ENCODE measurements at places on chromosomes 12 and 14.

DNA sequence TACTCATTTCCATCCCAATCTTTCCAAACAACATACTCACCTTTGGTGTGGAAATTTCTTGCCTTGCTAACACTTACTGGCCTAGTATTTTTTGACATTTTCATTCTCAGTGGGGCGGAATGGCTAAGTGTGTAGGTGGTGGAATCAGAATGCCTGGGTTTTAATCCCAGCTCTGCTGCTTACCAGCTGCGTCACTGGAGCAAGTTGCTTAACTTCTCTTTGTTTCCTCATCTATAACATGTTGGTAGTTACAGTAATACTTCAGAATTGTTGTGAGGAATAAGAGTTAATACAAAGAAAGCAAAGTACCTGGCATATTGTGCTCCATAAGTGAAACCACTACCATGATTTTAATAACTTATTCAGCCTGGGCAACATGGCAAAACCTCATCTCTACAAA, 3.0 kb upstream of the FAM177A1 start:
- no peak for DNase-seq

DNA sequence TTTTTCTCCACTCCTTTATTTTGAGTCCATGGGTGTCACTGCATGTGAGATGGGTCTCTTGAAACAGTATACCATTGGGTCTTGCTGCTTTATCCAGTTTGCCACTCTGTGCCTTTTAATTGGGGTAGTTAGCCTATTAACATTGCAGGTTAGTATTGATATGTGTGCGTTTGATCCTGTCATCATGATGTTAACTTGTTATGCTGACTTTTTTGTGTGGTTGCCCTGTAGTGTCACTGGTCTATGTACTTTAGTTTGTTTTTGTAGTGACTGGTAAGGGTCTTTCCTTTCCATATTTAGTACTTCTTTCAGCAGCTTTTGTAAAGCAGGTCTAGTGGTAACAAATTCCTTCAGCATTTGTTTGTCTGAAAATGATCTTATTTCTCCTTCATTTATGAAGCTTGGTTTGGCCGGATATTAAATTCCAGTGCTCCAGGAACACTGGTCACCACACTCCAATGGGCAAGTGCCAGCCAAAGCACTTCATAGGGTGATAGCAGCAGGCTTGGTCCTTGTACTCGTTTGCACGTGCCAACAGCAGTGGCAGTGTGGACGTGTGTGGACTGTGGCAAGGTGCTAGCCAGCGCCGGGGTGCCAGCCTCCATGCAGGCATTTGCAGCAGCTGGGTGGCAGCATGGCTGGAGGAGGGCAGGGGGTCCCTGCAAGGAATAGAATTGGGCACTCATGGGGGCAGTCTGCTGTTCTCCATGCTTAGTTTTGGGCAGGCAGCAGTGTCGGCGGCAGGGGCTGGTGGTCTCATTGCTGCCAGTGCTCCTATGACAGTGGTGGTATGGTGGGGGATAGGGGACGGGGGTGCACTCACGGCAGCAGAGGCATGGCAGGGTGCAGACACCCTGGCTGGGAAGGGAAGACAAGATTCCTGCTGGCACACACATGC, 53.5 kb downstream of the FRS2 start:
- DNase-seq: no peak

DNA sequence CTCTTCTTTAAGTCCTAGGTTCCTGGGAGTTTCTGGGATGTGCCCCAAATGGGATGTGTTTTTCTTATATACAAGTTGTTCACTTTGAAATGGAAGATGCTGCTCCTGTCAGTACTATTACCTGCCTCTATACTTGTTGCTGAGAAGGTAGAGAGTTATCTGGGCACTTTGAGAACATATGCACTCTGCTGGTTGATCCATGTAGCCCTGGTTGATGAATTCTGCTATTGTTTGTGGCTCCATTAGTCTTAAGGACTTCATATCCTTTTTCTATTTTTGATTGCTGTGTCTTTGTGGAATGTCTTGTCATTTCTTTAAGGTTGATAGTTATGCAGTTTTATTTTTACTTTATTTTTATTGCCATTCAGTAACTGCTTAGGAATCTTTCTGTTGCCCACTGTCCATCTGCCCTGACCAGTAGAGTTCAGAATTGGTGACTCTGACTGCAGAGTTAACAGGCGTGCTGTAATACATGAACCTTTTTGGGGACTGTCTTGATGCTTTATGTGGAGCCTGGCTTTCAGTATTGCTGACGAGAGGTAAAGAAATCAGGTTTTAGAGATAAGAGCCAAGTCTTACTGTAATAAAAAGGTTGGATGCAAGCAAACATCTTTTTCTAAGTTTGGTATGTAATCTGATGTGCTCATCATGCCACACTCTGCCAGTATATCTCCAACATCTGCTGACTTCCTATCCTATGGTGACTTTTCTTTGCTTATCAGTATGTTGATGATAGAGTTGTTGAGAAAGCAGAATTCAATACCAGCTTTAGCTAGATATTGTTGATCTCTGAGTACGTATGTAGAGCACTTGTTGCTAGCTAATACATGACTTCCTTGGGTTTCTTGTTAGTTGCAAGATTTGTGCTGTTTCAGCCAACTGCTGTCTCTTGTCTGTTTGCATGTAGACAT, 1.6 kb downstream of the GMPR2 start:
- no peak for DNase-seq

- DNase-seq: no peak
These were observed 15.1 kb downstream of the AVIL start for GRCh38 chr12:57803319-57803893.

DNA sequence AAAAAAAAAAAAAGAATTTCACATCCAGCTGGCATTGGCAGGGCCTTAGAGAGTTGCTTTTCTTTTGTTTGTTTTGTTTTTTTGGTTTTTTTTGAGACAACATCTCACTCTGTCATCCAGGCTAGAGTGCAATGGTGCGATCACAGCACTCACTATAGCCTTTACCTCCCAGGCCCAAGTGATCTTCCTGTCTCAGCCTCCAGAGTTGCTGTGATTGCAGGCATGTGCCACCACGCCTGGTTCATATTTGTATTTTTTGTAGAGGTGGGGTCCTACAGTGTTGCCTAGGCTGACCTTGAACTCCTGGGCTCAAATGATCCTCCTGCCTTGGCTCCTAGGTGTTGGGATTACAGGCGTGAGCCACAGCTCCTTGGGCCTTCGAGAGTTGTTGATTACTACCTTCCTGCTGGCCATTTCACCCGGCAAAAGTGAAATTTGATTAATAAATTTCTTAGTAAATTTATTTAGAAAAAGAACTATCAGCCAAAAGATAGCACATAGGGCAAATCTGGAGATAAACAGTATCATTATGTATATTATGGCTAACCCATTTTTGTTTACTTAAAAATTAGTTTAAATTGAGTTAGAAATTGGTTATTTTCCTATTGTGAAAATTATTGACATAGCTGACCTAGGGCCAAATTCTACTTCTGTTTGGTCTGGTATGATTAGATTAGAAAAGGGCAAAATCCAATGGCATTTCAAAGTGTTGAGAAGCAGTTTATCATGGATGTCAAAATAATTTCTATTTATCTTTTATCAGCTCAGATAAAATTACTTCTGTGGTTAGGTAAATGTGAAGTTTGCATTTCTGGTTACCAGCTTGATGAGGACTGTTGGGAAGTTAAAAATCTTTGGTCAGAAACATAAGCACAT, 12.6 kb downstream of the ACTR6 start:
- DNase-seq: no peak

DNA sequence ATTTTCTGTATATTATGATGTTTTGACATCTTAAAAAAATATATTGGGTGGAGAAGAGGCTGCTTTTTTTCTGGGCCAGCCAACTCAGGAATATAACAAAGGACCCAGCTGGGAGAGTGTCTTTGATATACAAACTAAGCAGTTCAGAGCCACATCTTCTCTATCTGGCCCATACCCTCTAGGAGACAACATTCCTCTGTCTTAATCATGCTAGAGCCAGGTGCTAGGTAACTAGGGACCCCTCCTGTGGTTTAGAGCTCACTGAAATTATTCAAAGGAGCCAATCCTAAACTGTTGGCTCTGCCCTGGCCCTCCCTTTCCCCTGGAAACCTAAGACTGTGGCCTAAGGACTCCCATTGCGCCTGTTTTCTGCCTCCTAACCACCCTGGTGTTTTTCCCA, 193.1 kb upstream of the DIO2 start:
- DNase-seq: no peak

- DNase-seq: no peak
These were observed 16.0 kb downstream of the PROX2 start for GRCh38 chr14:74859757-74860552.

- no peak for DNase-seq
These were observed 340.6 kb downstream of the SEC23A start for GRCh38 chr14:38762426-38762825.

- DNase-seq: no peak
These were observed 158.1 kb upstream of the RFLNA start for GRCh38 chr12:124136796-124137195.

GRCh38 chr14:67698179-67698578, 2.6 kb upstream of the RDH11 start:
- no peak for DNase-seq

GRCh38 chr14:62162998-62163589, 400.9 kb downstream of the SNAPC1 start:
- no peak for DNase-seq

GRCh38 chr12:76777765-76778216, 13.9 kb downstream of the ZDHHC17 start:
- DNase-seq: no peak

DNA sequence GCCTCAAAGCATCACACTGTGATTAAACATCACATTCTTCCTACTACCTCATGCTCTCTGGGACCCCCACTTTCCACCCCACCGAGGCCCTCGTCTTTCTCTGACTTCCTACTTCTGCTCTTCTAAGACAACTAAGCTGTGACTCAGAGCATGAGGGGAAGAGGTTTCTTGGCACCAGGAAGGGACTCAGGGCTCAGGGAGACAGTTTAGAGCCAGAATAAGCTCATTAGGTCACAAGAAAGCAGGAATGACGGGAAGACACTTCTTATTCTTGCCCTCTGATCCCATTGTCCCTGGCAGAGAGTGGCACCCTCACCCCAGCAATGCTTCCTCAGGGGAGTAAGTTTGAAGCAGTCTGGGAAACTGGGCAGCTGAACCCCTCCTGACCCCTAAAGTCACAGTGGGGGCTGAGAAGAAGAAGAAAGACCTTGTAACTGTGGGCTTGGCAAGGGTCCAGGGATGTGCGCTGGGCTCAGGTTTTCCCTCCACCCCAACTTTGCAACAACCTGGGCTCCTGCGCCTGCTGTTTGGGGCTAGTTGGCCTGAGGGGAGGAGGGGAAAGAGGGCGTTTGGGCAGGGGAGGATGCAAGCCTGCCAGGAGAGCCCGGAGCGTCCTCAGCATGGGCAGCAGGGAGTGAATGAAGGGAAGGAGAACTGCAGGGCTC, 64.6 kb upstream of the ACTN1 start:
- no peak for DNase-seq

- no peak for DNase-seq
These were observed 27.2 kb downstream of the SPX start for GRCh38 chr12:21553329-21553675.

DNA sequence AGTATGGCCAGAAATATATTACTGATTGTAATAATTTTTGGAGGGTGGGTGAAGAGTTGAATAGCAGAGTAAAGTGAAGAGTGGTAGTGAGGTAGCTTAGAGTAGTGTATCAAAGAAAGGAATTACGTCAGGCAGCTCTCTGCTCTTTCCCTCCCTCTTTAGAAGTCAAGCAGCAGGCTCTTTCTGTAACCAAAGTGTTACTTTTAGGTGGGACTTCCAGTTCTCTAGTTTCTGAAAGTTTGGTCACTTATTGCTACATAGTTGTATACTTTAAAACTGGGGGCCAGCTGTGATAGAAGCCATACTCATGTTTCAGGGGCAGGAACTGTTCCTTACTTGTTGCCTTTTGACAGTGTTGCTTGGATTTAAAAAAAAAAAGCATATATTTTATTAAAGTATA, 30.6 kb downstream of the ATF7IP start:
- no peak for DNase-seq

GRCh38 chr12:9367201-9367600, 159.0 kb upstream of the PZP start:
- no peak for DNase-seq

- DNase-seq: no peak
These were observed 99.8 kb downstream of the BTG1 start for GRCh38 chr12:92045852-92046251.

DNA sequence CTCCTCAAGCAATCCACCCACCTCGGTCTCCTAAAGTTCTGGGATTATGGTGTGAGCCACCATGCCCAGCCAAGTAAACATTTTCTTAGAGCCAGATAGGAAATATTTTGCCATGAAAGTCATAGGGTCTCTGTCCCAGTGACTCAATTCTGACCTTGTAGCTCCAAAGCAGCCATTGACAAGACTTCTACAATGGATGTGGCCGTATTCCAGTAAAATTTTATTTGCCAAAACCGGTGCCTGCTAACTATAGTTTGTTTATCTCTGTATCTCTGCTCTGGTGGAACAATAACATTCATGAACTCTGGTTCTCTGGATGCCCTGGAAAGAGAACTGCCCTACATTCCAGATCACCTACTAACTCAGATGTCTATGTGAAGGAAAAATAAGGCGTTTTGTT, 54.6 kb upstream of the USP44 start:
- no peak for DNase-seq

DNA sequence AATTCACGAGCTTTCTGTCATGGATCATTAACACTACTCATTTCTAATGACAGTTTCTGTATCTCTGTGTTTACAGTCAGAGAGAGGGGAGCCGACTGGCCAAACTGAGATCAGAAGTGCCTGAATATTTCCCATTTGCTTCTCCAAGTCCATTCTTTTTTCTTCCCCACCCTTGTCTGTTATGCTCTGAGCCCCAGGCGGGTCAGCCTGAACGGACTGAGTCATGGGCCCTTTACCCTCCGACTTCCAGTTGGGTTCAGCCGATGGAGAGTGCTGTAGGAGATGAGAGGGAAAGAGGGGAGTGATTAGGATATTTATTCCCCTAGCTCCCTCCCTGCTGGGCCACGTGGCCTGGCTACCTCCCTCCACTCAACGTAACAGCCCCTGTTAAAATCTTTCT, 104.7 kb downstream of the PAH start:
- DNase-seq: no peak

All from T-helper 1 cell (primary cell).